Activated CD4-positive, alpha-beta memory T cell treated with anti-CD3 and anti-CD28 coated beads for 36 hours (primary cell): ENCODE measurements at places on chromosomes 4 and X. TPM values are rescaled to one million over a fixed set of nuclear protein-coding genes. Genes with fewer than 3 reads are reported as not detected.

DNA sequence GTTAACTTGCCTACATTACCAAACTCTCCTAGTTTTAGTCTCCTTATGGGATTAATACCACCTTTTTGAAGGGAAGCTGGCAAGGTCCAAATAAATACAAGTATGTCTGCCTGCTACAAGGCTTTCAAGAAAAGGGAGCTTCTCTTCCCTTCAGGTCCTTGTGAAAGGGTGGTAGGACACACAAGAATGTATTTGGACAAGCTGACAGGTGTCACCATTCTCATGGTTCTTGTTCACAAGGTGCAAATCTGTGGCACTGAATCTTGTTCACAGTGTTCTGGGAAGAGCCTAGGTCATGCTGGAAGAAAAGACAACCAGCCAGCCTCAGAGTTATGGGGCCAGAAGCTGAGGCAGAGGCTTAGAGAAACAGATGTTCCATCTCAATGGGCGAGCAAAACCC is 41.9 kb downstream of the GPC3 start:
- H3K4me3 ChIP-seq, result no peak overlapping the region
- H3K27me3 ChIP-seq, result no peaks in the 10 kb centered on the region
- H3K27ac ChIP-seq, result no peak overlapping the region

Gene STPG2
- total RNA-seq, result not detected

Gene BGN
- total RNA-seq, result not detected

DNA sequence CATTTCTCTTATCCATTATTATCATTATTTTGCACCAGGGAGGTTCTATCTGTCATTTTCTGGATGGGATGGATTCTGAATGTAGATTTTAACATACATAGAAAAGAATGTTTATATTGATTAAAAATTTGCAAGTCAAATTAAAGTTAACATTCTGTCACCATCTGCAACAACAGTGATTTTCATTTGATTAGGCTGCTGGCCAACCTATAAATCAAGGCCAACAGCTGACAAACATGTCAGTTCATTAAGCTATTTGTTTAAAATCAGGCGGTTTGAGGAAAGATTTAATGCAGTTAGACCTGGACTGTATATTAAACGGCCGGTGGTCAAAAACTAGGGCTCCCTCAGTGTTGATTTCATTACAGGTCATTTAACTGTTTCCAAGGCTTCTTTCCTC is 109.5 kb upstream of the CBR4 start:
- no peaks in the 10 kb centered on the region for H3K4me1 ChIP-seq
- no peak overlapping the region for H3K4me3 ChIP-seq
- no peaks in the 10 kb centered on the region for H3K36me3 ChIP-seq
- no peak overlapping the region for H3K27ac ChIP-seq

- peaks cover 3% of the 10 kb centered on the region for H3K27me3 ChIP-seq
- no peak overlapping the region for H3K4me3 ChIP-seq
- no peak overlapping the region for H3K27ac ChIP-seq
Observed at GRCh38 chr4:10808591-10808990, 124.0 kb upstream of the CLNK start.
